GM18507 (cell line): ENCODE measurements at places on chromosomes 1 and 21.

DNA sequence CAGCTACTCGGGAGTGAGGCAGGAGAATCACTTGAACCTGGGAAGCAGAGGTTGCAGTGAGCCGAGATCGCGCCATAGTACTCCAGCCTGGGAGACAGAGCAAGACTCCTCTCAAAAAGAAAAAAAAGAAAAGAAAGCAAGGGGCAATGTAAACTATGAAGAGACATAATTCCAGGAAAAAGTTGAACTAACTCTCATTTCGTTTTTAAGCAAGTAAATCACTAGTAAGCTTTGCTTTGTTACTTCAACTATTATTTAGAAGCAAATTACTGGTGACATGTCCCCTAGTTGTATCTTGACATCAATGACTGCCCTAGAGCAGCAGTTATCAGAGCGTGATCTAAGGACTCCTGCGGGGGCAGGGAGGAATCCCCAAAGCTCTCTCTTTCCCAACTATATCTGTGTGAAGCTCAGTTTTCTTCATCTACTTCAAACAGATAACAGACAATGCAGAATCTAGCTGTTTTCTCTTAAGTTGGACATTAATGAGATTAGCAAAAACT, 18.7 kb downstream of the CLSTN1 start:
- no peak for DNase-seq

GRCh38 chr1:58060559-58061170, 485.9 kb downstream of the OMA1 start:
- DNase-seq = no peak

- peak; percentile 42 for DNase-seq
Observed at GRCh38 chr21:14215971-14216641, at the start of gene RBM11. TSS of gene RBM11 (plus strand) at chr21:14216157. CDS start at chr21:14216187, 30 bp downstream.

DNA sequence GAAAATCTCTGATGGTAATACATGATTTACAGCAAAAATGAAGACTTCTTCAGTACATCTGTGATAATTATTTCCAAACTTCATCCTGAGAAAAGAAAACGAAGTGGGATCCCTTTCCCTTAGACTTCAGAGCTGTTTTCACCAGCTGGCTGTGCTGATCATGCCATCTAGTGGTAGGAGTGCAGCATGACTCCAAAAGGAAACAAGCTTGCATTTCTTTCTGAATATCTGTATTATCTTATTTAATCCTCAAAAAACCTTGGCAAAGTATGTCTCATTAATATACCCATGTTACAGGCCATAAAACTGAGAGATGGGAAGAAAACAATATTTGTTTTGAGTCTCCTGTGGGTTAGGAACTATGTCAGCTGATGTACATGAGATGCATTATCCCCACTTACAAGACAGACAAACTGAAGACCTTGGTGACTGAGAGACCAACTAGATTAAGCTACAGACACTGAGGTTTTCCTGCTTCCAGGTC, 9.8 kb upstream of the GJA8 start:
- DNase-seq = peak; percentile 32

DNA sequence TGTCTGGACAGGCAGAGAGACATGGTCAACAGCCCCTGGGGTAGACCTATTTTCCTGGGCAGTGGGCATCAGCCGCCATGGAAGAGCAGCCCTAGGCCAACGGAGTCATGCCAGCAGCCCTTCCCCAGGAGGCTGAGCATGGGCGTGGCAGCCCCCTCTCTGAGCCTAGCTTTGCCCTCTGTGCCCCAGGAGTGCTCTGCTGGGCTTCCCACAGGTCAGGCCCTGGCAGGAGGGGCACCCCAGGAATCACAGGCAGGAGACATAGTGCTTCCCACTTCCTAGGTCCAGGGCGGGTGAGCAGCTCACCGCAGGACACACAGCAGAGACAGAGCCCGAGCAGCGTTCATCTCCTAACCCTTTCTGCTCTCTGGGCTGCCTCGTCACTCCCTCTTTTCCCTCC, 132.8 kb downstream of the GLIS1 start:
- DNase-seq = no peak

DNA sequence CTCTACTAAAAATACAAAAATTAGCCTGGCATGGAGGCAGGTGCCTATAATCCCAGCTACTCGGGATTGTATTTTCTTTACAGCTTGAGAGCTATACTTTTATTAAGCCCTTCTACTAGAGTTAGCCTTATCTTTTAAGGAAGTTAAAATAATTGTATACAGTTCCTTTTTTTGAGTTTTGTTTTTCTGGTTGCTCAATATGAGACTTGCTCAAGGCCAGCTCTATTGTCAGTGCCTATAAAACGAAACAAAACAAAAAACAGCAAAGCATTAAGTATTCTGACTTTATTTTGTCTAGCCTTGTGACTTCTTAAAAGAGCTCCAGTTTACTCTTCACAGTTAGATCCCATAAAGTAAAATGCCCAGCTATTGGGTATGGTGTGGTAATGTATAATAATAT, 17.2 kb downstream of the PKN2 start:
- DNase-seq = no peak

GRCh38 chr1:67053785-67054772, at the start of gene SLC35D1:
TSS of gene SLC35D1 (minus strand) at chr1:67054148. CDS start at chr1:67054013, 135 bp downstream.
- DNase-seq = peak; percentile 83

GRCh38 chr1:65817891-65818290, 25.2 kb downstream of the PDE4B start:
- DNase-seq = no peak

- no peak for DNase-seq
Observed at GRCh38 chr1:221756830-221757551, 15.1 kb upstream of the DUSP10 start.
